Fibroblast of villous mesenchyme (primary cell): ENCODE measurements at places on chromosomes 2 and 18. TPM values are rescaled to one million over a fixed set of nuclear protein-coding genes. Genes with fewer than 3 reads are reported as not detected.

Gene NOSTRIN
- total RNA-seq, result 0.32 and 0.43 TPM in 2 replicates

Gene MAT2A
- 113 and 124 TPM in 2 replicates for total RNA-seq

DNA sequence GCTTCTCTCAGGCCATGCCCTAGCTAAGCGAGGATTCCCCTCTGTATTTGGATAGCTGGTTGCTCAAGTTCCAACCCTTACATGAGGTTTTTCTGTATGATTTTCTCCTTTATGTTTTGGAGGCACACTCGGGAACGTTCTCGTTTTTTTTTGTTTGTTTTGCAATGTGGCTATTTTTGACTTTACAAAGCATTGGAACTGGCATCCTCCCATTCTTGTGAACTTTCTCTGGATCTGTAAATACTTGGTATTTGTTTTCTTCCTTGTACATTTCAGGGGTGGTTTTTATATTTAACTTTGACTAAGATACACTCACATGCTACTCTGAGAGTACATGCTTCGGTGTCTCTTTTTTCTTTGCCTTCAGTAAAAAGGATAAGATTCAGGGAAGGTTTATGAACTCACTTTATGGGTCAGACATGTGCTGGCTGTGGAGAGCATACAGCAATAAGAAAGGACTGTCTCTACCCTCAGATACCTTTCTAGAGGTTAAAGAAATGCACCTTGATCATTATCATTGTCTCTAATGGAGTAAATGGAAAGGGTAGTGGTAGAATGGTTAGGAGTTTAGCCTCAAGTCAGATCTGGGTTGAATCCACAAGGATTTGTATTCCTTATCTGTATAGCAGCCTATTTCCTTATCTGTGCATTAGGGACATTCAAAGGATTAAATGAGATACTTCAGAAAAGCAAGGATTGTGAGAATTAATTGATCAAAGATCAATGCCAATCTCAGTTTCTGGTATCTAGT, 61.9 kb downstream of the MEIS1 start:
- DNase-seq, result no peak

GRCh38 chr18:45073556-45073955, 392.9 kb downstream of the SETBP1 start:
- DNase-seq, result no peak
